ENCODE measurements at places on chromosomes 1 and 21.

GRCh38 chr1:22365331-22366295 is 86.0 kb upstream of the ZBTB40 start:
- DNase-seq: no peak

DNA sequence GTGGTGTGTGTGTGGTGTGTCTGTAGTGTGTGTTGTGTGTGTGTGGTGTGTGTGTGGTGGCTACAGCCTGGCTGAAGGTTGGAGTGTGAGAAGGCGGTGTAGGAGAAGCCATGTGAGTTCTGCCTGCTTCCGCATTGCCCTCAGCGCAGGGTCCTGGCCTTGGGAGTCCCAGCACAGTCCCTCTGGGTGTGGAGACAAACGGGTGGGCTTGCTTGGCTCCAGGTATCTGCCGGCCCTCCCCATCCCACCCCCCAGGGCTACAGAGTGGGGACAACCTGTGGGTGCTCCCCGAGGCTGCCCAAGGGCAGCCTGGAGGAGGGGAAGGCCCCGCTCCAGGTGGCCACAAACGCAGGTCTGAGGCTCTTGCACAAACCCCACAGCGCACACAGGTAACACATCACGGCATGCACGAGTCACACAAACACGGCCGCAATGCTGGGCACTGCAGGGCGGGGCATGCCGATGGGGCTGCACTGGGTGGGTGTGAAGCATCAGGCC is 31.7 kb upstream of the ADARB1 start:
- no peak for DNase-seq

DNA sequence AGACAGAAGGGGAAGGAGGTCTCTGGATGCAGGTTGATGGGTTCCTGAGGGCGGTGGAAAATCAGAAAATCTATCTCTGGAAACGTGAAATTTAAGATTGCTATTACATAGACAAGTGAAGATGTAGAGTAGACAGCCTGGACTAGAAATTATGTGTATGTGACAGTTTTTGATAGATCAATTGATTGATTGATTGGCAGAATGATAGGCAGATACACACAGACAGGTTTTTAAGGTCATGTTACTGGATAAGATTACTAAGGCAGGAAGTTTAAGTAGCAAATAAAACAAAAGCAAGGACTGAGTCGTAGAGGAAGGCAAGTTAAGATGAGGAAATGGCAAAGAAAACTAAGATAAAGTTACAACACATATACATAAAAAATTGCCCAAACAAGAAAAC is 124.7 kb downstream of the RGS21 start:
- DNase-seq: no peak

GRCh38 chr1:7262611-7263010 is 477.4 kb downstream of the CAMTA1 start:
- peak; percentile 68 for DNase-seq

GRCh38 chr1:206608108-206608698 is 4.1 kb downstream of the EIF2D start:
- DNase-seq: peak; percentile 46

DNA sequence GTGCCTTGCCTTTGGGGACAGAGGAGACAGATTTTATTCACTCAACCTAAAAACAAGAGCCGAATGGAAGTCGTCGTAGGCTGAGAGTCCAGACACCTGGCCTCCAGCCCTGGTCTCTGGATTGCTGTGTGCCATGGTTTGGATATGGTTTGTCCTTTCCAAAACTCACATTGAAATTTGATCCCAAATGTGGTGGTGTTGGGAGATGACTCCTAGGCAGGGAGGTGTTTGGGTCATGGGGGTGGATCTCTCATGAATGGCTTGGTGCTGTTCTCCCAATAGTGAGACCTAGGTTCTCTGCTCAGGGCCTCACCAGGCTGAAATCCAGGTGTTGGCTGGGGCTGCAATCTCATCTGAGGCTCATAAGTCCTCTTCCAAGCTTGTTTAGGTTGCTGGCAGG is 75.5 kb downstream of the FOXD2 start:
- DNase-seq: no peak

DNA sequence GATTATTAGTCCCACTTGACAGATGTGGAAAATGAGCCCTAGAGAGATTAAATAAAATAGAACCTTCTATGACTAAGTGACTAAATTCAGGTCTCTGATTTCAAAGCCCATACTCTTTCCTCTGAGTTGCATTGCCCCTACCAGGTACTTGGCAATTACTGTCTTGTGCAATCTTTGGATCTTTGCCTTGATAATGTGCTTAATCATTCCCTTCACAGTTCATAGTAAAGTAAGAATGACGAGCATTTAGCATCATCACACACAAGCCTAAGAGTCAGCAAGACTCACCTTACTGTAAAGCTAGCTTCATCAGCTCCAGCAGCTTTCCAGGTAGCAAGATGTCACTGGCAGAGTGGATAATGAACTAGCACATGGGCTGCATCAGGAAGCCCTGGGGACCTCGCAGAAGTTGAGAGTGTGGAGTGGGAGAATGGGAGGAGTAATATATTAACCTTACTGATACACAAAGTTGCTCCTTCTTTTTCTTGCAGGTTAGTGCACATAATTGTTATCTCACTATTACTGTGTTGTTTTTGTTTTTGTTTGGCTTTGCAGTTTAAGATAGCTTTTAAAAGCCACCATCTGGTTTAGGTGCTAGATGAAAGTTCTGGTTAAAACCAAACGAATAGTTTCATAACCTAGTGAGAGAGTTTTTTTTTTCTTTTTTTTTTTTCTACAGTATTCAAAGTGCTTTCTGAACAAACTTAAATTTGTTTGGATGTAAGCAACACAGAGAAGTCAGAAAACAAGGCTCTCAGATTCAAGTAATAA is 71.8 kb downstream of the PBX1 start:
- no peak for DNase-seq
